ENCODE measurements at places on chromosomes 6 and 20.

DNA sequence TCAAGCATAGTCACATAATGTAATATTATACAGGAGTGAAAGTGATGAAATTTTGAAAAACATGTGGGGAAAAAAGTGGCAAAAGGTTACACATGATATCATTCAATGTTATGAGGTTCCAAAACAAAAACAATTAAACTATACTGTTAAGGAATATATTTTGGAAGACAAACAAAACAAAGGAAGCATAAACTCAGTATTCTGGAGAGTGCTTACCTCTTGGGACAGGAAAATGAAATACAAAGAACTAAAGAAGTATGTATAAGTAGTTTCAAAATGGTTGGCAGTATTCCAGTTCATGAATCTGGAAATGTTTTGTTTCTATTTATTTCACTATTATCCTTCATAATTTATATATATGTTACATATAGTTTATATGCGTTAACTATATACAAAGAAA lies 213.5 kb downstream of the MOXD1 start:
- DNase-seq: no peak

DNA sequence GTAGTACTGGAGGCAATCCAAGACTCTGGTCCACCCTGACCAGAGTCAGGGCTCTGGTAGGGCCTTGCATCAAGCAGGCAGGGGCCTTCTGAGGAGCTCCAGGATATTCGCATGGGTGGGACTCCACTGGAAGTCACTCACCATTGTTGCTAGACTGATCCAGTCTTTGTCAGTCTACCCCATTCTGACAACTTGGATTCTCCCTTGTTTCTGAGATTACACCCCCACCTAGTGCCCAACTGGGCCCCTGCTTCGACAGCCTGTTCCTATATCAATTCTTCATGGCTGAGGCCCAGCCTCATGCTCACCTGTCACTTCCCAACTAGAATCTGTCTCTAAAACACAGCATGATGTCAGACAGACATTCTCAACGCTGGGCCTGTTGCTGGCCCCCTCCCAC lies 5.2 kb downstream of the SLC35D3 start:
- no peak for DNase-seq

DNA sequence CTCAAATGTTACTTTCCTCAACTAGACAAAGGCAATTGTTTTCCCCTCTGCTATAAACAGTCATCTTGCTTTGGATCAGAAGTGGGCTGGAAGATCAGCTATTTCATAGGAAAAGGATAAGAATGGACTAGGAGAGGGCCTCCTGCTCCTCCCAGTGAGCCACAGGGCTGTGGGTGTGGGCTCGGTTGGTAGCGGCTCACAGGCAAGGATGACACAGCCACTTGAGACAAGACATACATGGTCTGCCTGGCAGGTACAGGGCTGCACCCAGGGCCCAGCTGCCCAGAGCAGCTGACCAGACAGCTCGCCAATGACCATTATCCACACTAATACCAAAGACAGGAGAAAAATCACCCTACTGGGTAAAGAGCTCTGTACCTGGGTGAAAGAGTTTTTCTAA lies 9.0 kb upstream of the SLA2 start:
- DNase-seq: no peak

- no peak for DNase-seq
These were observed 132.1 kb upstream of the MOCS1 start for GRCh38 chr6:40066372-40066771.

GRCh38 chr20:58131551-58132142 lies 96.8 kb downstream of the ANKRD60 start:
- DNase-seq: no peak

- DNase-seq: no peak
These were observed 83.8 kb downstream of the GJA10 start for GRCh38 chr6:89977808-89978748.

DNA sequence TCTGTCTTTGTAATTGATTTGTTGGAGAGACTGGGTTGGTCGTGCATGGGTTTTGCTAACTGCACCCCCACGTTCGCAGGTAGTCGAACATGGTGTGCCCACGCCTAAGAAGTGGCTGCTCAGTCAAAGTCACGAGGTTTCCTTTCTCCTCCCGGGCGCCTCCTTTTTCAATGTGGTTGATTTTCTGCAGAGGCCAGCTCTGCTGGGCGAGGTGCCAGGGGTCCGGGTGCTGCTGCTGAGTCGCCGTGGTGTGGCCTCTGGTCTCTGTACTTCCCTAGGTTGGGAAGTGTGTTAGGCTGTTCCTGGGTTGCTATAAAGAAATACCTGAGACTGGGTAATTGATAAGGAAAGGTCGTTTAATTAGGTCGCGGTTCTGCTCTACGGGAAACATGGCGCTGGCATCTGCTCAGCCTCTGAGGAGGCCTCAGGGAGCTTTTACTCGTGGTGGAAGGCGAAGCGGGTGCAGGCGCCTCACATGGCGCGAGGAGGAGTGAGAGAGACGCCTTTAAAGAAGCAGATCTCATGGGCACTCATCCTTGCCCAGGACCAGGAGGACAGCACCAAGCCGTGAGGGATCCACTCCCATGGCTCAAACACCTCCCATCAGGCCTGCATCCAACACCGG lies 14.1 kb downstream of the OSBPL2 start:
- no peak for DNase-seq

DNA sequence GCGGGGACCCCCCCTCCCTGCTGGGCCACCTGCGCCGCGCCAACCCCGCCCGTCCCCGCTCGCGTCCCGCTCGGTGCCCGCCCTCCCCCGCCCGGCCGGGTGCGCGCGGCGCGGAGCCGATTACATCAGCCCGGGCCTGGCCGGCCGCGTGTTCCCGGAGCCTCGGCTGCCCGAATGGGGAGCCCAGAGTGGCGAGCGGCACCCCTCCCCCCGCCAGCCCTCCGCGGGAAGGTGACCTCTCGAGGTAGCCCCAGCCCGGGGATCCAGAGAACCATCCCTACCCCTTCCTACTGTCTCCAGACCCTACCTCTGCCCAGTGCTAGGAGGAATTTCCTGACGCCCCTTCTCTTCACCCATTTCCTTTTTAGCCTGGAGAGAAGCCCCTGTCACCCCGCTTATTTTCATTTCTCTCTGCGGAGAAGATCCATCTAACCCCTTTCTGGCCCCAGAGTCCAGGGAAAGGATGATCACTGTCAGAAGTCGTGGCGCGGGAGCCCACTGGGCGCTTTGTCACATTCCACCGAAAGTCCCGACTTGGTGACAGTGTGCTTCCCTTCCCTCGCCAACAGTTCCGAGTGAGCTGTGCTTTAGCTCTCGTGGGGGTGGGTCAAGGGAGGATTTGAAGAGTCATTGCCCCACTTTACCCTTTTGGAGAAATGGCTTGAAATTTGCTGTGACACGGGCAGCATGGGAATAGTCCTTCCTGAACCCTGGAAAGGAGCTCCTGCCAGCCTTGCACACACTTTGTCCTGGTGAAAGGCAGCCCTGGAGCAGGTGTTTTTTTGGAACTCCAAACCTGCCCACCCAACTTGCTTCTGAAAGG lies 2.1 kb downstream of the VEGFA start:
- DNase-seq: peak; percentile 27

DNA sequence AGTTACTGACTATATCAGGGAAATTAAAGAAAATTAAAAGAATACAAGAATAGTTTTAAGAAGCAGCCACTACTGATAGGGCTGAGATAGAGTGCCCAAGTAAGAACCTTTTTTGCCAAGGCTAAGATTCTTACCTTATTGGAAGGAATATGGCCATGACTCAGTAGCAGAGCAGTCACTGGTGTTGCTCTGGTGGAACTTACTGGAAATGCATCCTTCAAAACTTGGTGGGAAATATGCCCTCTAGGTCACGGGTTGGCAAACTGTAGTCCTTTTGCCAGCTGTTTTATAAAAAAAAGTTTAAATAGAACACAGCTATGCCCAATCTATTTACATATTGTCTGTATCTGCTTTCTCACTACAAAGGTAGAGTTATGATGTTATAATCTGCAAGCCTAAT lies 6.0 kb downstream of the HSF2 start:
- no peak for DNase-seq

GRCh38 chr6:2899596-2899995 lies 3.5 kb downstream of the SERPINB9 start:
- no peak for DNase-seq

DNA sequence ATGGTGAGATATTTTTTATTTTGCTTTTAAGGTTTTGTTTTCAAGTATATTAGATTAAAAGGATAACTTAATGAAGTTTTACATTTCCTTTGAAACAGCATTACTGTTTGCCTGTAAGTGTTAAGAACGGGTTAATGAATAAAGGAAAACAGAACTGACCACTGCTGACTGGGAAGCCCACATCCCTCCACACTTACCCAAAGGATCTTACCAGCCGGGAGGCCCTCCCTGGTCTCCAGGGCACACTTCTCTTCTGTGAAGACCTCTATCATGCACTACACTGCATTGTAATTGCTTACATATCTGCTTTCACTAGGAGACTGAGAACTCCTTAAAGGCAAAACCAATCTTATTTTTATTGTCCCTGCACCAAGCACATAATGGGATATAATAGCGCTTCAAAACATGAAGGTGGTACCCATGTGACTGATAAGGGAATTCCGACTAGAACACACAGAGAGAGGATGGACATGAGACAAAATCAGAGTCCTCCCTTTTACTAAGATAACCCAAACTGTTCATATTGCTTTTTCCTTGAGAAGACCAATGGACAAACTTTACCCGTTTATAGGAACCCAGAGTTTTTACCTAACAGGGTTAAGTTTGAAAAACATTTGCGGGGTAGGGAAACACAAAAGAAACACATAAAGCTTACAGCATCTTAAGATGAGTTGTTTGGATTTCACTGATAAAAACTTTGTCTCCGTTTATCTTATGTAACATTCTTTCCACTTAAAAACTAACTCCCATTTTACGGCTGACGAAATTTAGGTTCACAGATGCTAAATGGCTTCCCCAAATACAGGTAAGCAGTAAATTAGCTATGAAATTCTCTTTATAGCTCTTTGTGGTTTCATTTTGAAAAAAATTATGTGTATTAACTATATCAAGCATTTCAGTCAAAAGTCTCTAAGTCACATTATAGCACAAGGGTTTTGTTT lies 8.7 kb downstream of the EZR start:
- DNase-seq: no peak

DNA sequence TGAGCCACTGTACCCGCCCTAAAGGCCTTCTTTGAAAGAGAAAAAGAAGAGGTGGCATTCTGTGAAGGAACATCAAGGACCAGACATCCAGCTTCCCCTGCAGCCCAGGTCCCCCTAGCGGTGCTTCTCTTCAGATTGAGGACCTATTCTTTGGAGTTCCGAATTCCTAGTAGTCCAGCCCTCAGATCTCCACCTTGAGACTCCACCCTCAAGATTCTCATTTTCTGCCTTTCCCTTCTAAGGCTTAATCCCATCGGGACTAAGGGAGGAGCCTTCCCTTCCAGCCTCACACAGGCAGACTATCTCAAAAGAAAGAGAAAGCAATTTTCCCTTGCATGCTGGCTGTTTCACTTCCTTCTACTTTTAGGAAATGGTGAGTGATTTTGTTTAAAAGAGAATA lies 32.5 kb downstream of the MUC22 start:
- no peak for DNase-seq

GRCh38 chr6:157211603-157212455 lies 111.5 kb downstream of the TMEM242 start:
- no peak for DNase-seq

DNA sequence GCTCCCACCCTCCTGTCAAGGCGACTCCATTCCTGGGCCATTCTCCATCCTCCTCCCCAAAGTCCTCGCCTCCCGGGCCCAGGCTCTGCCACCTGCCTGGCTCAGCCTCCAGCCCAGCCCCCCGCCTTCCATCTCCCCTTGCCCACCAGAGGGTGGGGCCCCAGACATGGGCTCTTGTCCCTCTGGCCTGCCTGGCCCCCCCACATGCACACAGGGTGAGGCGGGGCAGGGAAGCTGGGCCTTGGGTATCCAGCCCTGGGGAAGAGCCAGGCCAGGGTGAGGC lies 95.2 kb downstream of the YTHDF1 start:
- no peak for DNase-seq

- no peak for DNase-seq
These were observed 47.6 kb downstream of the AGPAT4 start for GRCh38 chr6:161226009-161226964.

- DNase-seq: no peak
These were observed 75.0 kb downstream of the ALDH5A1 start for GRCh38 chr6:24569811-24570210.

GRCh38 chr6:31659649-31660380 lies 763 bp downstream of the C6orf47 start:
- no peak for DNase-seq

- DNase-seq: no peak
These were observed 5.8 kb upstream of the MAP3K5 start for GRCh38 chr6:136798044-136798443.

GRCh38 chr6:80456724-80457438 lies 350.4 kb downstream of the BCKDHB start:
- DNase-seq: no peak

GRCh38 chr20:44253528-44253927 lies 6.4 kb downstream of the GDAP1L1 start:
- DNase-seq: no peak

DNA sequence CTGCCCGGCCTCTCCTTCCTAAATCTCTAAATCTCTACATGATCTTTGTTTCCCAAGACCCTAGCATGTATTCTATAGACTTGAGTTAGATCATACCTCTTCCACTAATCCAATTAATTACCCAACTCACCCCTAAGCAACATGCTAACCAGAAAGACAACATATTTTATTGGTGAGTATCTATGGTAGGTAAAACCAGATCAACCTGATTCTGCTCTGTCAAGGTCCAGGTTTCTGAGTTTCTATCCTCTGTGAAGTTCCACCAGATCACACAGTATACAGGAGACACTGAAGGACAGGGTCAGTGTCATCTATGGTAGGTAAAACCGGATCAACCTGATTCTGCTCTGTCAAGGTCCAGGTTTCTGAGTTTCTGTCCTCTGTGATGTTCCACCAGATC lies 363.2 kb upstream of the MARCKS start:
- no peak for DNase-seq

DNA sequence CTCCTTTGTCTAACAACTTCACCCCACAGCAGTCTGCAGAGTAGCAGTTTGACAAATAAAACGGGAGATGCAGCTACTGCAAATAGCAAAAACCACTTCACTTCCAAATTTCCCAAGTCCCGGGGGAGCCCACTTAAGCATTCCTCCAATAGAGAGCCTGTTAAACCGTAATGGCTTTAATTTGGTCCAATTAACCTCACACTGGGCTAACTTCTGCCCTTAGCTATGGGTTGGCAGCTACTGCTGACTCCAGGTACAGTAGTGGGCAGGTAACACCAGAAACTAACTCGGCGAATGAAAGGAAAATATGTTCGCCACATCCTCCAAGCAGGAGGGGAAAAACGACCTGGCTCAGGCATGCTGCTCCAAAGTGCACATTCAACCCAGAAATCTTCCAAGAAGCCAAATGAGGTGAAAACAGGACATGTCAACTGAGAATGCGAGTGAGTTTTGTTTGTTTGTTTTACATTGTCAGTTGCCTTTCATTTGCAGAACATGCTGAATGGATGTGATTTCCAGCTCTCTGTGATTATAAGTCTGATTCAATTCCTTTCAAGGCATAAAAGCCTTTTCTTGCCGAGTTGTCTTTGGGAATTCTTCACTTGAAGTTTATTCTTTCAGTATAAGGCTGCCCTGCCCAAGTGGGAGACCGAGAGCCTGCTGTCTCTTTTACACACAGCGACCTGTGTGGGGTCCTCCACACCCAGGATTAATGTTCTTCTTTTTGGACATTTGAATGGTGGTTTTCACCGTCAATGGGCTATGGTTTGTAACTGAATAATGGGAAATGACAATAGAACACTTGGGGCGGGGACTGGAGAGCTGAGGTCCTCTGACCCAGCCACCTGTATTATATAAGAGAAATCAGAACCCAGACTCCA lies 117.3 kb upstream of the ARMC2 start:
- DNase-seq: no peak

- no peak for DNase-seq
These were observed 311.4 kb downstream of the EPM2A start for GRCh38 chr6:145423936-145424335.

All from activated CD8-positive, alpha-beta memory T cell treated with anti-CD3 and anti-CD28 coated beads for 4 hours (primary cell).